ENCODE measurements at places on chromosomes 2 and 18.
A peak's percentile ranks its signal among the peaks of the same experiment; 100 is the strongest.

DNA sequence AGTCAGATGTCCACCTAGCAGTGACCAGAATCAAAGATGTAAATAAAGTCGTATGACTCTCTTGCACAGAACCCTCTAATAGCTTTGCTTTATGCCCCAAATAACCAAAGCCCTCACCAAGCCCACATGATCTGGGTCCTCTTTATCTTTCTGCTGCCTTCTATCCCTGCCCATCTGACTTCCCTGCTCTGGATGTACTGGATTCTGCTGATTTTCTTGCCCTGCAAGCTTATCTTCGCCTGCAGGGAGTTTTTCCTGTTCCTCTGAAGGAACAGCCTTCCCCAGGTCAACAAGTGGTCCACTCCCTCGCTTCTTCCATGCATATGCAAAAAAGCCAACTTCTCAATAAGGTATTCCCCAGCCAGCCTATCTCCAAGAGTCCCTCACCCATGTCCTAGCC, 18.7 kb downstream of the IL36B start:
- DNase-seq, result no peak

DNA sequence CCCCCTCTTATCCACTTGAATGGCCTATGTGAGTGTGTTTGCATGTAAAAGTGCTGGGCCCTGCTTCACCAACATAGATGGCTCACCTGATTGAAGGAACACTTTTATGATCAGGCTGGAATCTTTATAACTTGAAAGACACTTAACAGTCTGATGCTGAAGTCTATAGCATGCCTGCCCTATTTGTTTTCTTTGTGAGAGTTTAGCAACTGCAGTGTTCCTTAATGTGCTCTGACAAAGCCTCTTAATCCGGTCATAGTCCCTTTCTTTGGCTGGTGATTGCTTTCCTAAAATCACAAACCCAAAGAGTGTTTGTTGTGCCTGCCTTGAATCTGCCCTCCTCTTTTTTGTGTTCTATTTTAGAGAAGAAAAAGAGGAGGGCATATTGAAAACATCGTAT, 1382.8 kb upstream of the CELF4 start:
- no peak for DNase-seq

DNA sequence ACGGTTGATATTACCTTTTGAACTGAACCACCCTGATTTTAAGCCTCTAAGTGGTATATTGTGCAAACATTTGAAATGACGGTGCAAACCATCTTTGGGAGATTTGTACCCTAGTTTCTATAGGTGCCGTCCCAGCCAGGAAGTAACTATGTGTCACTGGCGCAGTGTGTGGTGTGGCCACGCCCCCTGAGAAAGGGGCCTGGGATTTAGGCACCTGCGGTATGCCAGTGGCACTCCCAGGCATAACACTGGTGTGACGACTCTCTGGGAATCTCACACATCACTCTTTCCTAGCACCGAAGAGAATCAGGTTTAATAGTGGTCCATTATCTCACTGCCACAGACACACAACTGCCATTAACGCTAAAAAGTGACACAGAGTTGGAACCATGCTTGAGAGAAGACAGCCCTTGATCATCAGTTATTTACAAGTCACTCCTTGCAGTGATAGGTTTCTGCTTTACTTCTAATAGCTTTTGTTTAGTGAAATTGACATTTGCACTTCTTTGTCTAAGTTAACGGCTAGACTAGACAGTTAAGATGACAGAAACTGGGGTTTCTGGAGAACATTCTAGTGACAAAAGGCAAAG, 11.1 kb downstream of the AQP4 start:
- no peak for DNase-seq

DNA sequence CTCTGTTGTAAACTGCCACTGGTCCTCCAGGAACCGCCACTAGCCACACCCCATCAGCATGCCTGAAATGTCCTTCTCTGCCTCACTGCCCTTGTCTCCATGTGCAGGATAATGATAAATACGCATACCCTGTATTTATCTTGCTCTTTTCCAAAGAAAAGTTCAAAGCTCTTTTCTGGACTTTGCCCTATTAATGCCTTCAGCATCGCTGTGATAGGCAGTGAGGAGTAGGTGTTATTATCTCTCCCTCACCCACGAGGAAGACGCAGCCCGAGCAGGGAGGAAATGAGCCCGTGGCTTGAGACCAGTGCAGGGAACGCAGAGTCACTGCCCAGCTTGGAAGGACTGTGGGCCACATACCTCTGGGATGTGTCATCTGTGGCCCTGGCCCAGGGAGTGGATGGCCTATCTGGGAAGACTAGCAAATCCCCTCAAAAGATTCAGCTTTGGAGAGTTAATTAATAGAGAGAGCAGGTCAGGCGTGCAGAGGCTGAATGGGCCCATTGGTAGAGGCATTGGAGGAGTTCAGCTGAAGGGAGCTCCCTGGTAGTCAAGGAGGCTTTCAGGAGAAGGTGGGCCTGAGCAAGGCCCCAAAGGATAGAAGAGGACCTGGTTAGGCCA, 39.5 kb upstream of the MCFD2 start:
- DNase-seq, result no peak

DNA sequence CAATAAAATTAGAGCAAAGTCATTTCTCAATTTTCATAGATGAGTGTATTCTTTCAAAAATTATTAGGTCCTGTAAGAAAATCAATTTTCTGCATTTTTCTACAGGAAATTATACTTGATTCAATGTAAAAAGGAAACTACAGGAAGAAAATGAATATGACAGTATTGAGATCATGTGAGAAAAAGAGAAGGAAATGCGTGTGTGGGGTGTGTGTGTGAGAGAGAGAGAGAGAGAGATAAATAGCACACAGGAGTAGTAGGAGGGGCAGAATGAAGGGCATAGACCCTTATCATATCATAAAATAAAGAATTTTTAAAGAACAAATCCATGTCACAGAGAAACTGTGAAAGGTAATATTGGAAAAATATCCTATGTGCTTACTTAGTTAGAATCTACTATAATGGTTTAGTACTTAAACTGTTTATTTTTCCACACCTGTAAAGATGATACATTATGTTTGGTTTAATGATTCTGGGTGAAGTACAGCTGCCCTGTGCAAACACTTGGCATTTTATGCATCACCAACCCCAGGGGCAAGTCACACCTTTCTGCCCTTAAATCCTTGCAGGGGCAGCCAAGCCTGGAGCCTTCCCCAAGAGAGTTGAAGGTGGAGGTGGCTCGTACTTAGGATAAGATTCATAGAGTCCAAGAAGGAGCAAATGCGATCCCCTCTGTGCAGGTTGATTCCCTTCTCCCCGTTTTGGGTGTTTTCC, 276.4 kb downstream of the TGIF1 start:
- no peak for DNase-seq

- DNase-seq, result no peak
Measured at GRCh38 chr2:120984046-120984445, 248.4 kb downstream of the GLI2 start.

- DNase-seq, result no peak
Measured at GRCh38 chr18:57518533-57518932, 68.0 kb downstream of the FECH start.

DNA sequence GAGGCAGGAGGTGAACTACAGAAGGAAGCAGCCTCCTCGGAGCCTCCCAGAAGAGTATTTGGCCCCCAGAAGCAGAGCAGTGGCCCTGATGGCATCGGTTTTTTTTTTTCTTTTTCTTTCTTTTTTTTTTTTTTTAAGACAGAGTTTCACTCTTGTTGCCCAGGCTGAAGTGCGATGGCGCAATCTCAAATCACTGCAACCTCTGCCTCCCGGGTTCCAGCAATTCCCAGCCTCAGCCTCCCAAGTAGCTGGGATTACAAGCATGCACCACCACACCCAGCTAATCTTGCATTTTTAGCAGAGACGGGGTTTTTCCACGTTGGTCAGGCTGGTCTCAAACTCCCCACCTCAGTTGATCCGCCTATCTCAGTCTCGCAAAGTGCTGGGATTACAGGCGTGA, 34.8 kb upstream of the NCKAP5 start:
- no peak for DNase-seq

DNA sequence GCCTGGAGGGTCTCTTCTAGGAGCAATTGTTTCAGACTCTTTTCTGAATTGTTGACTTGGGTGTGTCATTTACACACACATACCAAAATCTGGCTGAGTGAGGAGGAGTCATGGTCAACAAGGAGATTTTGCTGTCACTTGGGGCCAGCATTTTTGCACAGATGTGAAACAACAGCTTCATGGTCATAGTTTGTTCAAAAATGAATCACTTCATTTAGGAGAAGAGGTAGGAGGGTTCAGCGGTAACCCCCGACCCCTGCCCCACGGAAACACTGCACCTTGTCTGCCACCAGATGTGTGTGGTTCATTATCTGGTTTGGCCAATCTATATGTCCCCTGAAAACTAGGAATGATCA, 42.2 kb downstream of the LBH start:
- no peak for DNase-seq

- no peak for DNase-seq
Measured at GRCh38 chr2:149800624-149801542, 213.3 kb upstream of the MMADHC start.

DNA sequence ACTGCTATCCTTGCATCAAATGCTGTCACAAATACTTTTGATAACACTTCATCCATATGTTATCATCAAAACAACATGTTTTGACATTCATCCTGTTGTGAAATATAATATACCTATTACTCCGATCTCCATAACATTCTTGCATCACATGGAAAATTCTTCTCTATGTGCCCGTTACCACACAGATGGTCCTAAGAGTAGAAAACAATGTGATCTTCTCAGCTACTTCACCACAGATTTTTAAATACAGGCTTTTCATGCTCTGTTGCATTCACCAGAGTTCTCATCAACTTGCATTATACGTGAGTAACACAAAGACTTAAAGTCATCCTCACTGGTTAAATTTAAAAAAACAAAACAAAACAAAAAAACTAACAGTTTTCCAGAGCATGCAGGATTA, 1603.3 kb upstream of the ZEB2 start:
- DNase-seq, result no peak

GRCh38 chr2:71880846-71881610, 266.6 kb downstream of the CYP26B1 start:
- no peak for DNase-seq

GRCh38 chr2:204654669-204655068, 109.4 kb downstream of the PARD3B start:
- DNase-seq, result no peak

DNA sequence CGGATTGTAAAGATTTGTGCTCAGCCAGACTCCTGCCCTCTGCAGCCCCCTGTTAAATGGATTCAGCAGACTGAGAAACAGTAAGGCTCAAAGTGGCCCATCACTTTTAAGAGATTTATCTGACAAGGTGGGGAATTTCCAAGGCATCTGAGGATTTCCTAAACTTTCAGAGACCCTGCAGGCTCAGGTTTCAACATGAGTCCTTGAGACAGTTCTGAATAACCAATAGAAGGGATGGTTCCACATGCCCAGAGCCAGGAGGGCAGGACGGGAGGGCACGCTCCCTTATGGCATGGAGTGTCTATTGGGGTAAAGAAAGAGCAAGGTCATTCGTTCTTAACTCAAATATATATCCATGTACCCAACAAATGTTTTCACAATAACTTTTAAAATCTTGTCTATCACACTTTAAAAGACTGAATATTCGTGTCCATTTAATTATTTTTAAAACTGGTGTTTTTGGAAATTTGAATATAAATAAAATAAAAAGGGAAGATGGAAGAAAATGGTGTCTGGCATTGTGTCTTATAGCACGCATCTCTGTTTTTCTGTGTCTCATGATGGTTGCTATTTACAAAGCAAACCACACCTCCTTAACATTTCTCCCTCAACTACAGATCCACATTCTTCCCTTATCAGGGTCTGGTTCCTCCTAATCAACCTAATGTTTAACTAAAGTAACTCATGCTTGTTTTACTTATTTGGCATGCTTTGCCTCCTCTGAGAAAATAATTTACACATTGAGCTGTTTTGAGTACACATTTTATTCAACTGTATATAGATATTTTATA, 56.0 kb upstream of the DSG1 start:
- DNase-seq, result no peak

GRCh38 chr2:222945887-222946286, 85.1 kb downstream of the ACSL3 start:
- DNase-seq, result no peak

- DNase-seq, result no peak
Measured at GRCh38 chr2:121662656-121663055, 13.4 kb upstream of the CLASP1 start.

- DNase-seq, result no peak
Measured at GRCh38 chr2:160910681-160911080, 249.5 kb upstream of the TANK start.

GRCh38 chr2:227507963-227508362, 36.0 kb downstream of the AGFG1 start:
- no peak for DNase-seq

DNA sequence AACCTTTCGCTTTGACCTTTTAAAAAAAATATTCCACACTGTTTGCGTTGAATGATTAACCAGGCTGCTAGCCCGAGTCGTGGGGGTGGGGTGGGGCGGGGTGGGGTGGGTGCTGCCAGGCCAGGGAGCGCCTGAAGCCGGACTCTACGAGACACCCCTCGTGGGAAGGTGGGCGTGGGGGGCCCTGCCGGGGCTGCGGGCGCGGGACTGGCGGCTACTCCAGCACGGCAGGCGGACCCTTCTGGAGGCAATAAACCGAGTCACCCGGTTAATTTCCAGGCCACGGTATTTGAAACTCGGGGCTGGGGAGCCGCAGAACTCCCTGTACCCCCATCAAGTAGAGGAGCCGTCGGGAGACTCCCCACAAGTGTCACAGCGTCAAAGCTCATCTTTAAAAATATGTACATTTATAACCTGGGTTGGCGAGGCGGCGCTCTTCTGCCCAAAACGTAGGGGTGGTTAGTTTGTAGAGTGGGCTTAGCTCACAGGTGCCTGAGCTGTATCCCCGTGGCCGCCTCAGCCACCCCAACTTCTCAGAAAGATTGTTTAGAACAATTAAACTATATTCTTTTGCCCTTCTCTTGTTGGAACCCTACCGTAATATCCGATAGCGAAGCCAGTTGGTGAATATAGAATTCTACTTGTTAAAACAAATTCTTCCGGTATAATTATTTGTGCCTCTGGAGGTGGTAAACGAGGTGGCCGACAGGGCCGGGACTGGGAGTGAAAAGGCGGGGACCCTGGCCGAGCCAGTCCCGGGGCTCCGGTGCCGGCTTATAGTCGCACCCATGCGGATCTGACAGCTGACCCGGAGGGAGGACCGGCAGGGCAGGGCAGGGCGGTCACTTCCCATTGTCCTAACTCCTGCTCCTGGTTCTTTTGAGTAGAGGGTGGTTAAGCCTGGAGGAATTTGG, 1.4 kb downstream of the B3GNT2 start:
- peak; percentile 55 for DNase-seq

DNA sequence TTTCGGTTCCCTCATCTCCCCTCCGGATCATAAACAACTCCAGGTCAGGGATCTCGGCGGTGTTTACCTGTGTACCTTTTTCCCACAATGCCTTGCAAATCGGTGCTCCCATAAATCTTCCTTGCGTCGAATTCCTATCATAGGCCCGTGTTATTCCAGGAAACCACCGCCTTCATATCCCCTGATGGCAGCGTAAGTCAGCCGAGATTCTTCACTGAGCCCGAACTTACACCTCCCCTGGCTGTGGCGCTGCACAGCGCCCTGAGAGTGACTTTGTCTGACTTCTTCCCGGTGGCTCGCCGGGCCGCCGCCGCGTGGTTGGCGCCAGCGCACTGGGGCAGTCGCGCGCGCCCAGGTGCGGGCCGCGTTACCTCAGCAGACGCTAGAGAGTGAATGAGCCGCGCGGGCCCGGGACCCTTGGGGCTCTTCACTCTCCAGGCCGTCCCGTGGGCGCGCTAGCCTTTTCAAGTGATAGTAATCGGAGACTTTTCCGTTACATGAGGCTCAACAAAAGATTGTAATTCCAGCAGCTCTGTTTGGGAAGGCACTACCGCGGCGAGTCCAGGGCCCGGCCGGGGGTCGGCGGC, 101.6 kb downstream of the SPTBN1 start:
- peak; percentile 75 for DNase-seq

Measured in stimulated activated naive CD8-positive, alpha-beta T cell treated with anti-CD3 and anti-CD28 coated beads, Interleukin-15, Interleukin-2, amounts not matched to agents 100 U/mL and 50 U/mL, for 24 hours (primary cell).